ENCODE measurements at places on chromosomes 1 and 21.
A peak's percentile ranks its signal among the peaks of the same experiment; 100 is the strongest.

- peak; percentile 74 for DNase-seq
These were observed 513 bp downstream of the MGST3 start for GRCh38 chr1:165631342-165632151.

DNA sequence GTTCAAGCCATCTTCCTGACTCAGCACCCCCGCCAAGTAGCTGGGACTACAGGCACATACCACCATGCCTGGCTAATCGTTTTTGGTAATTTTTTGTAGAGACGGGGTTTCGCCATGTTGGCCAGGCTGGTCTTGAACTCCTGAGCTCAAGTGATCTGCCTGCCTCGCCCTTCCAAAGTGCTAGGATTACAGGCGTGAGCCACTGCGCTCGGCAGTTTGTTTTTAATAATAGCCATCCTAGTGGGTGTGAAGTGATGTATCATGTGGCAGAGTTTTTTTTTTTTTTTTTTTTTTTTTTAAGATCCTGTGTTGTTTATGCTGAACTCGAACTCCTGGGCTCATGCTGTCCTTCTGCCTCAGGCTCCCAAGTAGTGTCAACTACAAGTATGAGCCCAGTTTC lies 51.8 kb downstream of the SPEN start:
- no peak for DNase-seq

DNA sequence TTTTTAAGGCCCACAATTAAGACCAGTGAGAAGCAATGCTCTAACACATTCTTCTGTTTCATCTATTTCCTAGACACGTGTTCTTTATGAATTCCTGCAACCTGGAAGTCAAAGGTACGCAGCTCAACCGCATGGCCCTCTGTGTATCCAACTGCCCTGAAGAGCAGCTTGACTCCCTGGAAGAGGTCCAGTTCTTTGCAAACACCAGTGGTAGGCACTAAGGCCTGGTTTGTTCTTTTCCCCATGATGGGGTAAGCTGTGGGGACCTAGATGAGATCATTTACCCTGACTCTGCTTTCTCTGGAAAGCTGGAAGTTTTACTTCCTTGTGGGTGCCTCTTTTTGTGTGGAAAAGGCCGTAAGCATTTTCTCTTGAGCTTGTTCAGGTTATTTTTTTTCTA lies 7.3 kb downstream of the SLC44A3 start:
- no peak for DNase-seq

- no peak for DNase-seq
These were observed 77.5 kb upstream of the ACTRT2 start for GRCh38 chr1:2943686-2944260.

GRCh38 chr1:215786997-215787396 lies 219.9 kb downstream of the KCTD3 start:
- no peak for DNase-seq

GRCh38 chr1:206897175-206897574 lies at the start of gene IL24:
Gene IL24 (plus strand): TSS chr1:206897443. CDS start chr1:206897833, 390 bp downstream.
- DNase-seq = peak; percentile 79

DNA sequence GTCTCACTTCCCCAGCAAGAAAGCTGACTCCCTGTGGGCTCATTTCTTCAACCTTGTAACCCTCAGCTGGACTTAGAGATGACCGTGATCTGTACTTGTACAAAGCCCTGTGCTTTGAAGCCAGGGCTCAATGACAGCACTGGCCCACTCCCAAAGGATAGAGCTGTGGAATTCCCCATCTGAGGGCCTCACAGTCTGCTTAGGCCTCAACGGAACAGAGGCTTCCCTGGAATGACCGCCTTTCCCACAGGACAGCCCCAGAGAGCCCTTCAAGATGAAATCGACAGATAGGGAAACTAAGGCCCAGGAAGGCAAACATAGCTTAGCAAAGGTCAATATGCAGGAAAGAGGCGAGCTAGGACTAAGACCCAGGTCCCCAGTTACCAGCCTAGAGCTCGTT lies 11.5 kb downstream of the SLC9A1 start:
- DNase-seq = no peak

- DNase-seq = no peak
These were observed 508.6 kb downstream of the RWDD3 start for GRCh38 chr1:95742591-95743089.

DNA sequence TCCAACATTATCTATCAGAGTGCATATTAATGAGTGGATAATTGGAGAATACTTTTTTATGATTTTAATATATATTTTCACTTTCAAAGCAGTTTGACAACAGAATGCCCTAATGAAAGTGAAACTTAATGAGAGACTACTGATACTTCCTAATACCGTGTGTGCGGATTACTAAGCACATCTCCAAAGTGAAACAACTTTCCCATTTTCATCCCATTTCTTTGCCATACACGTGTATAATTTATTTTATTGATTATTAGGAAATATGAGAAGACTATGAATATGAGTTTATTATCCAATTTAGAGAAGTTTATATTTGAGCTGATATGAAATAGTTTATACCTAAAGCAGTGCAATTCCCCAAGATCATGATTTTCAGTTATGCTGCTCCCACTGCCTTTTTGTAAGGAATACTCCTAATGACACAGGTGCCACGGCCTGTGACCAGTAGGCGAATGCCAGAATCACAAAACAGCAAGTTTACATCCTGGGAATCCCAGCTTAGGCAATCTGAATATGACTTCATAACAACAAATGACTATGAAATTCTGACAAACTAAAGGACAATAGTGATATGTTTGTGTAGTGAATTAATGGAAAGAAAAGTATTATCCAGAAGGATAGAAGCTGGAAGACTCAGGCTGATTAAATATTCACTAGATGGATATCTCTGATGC lies 202.9 kb downstream of the NCAM2 start:
- no peak for DNase-seq

GRCh38 chr1:198776602-198777029 lies 137.8 kb downstream of the PTPRC start:
- DNase-seq = no peak

DNA sequence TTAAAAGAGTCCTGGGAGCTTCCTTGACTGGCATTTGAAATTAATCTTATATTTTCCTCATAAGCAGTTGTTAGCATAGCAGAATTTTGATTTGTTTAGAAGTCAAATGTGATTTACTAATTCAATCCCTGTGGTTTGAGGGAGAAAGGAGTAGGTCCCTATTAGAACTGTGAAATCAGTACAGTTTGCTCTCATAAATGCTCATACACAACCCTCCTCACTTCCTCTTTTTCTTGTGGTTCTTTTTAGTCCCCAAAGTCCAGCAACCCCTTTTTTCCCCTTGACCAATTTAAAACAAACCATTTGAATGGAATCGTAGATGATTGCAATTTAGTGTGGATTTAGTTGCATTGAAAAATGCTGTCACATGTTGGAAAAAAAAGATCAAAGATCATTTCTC lies 9.2 kb upstream of the IFI44 start:
- DNase-seq = no peak

- DNase-seq = no peak
These were observed 3.1 kb downstream of the LAMB3 start for GRCh38 chr1:209648931-209649776.

- DNase-seq = no peak
These were observed 19.9 kb downstream of the IL10RB start for GRCh38 chr21:33286076-33286475.

DNA sequence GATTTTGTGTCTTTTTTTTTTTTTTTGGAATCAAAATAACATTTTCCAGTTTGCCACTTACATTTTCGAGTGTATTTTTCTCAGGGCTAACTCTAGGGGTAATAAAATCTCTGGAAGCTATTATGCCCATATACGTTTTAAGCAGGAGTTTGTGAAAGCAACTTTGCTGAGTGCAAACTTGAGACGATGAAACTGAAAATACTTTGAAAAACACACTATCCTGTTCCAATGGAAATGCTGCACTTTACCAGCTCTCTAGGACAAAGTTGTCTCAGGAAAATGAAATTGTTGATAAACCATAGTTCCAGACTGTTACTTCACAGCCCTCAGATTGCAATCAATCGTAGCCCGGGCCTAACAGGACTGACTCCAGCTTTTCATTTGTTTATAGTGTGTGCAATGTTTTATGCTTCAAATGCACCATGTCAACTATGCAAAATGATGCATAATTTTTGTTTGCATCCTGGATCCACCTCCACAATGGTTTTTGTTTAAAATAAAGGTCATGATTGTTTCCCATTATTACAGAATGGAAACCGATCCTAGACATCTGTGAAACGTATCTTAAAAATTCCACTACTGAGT lies 220.6 kb upstream of the PKN2 start:
- DNase-seq = no peak

DNA sequence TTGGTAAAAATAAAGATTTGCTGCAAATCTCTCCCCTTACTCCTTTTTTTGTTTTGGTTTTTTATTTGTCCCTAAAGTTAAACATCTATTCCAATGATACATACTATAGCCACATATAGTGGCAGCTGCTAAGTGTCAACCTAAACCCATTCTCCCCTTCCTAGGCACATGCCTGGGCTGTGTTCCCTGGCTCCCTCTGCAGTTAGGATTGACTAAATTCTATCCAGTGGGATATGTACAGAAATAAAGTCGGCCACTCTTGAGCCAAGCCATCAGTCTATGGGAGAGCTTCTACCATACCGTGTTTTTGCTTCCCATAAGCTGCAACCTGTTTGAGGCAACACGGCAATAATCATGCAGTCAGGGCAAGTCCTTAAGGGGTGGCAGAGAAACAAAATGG lies 23.6 kb downstream of the MCOLN3 start:
- no peak for DNase-seq

DNA sequence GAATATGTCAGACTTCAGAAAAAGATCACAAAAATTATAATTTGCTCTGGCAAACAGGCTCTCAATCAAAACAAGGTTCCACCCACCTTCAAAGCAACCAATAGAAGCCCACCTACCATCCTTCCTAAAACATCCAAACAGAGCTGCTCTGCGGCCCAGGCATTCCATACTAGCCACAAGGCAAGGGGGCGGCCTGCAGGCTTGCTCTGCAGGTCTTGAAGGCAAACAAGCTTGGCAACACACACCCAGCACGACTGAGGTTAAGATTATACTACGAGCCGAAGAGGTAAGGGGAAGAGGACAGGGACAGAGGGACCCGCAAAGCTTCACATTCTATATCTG lies 207.3 kb downstream of the SLC45A1 start:
- peak; percentile 66 for DNase-seq

- no peak for DNase-seq
These were observed 26.2 kb downstream of the GRHL3 start for GRCh38 chr1:24345334-24345733.

GRCh38 chr1:25890239-25891034 lies 14.9 kb upstream of the PAQR7 start:
- no peak for DNase-seq

DNA sequence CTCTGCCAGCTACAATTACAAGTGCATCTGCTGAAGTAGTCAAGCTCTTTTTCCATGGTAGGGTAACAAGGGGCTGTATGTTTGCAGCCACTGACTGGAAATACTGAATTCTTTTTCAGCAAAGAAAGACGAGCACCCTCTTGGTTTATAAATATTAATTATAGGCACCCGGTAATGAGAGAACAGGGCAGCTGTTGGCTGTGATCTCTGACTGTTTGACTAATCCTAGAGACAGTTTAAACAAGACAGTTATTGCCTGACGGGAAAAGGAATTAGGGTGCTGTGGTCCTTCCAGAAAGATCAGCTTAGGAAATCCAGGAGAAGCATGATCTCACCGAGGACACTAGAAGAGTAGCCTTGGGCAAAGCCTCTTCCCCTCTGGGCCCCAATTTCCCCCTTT lies 183.7 kb upstream of the ZC3H12A start:
- DNase-seq = no peak

DNA sequence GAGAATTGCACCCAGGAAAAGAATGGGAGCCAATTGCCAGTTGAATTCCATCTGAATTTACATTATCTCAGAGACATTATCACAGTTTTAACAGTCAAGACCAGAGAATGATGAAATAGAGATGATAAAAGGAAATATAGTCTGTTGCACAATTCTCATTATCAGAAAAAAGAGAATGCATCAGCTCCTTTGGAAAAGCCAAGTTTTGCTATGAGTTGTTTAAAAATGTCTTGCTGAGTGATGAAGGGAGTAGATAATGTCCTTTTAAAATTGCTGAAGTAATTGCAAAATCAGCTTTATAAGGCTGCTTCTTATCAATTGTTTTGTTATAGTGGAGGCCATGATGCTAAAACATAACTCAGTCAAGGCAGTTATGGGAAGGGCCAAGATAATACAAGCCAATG lies 37.9 kb upstream of the EEIG2 start:
- no peak for DNase-seq

GRCh38 chr1:65422241-65423203 lies 2.1 kb downstream of the LEPR start:
- DNase-seq = no peak

DNA sequence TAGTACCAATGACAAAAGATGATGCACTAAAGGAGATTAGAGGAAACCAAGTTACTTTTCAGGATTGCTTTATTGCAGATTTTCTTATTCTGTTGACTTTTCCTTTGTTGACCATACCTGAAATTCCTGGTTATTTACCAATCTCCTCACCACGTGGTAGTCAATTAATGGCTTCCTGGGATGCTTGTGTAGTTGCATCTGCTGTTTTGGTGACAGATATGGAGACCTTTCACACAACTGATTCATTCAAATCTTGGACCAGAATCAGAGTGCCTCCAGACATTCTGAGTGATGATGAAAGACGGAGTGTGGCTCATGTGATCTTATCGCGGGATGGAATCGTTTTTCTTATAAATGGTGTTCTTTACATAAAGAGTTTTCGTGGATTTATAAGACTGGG lies 91.3 kb downstream of the CATSPERE start:
- no peak for DNase-seq

DNA sequence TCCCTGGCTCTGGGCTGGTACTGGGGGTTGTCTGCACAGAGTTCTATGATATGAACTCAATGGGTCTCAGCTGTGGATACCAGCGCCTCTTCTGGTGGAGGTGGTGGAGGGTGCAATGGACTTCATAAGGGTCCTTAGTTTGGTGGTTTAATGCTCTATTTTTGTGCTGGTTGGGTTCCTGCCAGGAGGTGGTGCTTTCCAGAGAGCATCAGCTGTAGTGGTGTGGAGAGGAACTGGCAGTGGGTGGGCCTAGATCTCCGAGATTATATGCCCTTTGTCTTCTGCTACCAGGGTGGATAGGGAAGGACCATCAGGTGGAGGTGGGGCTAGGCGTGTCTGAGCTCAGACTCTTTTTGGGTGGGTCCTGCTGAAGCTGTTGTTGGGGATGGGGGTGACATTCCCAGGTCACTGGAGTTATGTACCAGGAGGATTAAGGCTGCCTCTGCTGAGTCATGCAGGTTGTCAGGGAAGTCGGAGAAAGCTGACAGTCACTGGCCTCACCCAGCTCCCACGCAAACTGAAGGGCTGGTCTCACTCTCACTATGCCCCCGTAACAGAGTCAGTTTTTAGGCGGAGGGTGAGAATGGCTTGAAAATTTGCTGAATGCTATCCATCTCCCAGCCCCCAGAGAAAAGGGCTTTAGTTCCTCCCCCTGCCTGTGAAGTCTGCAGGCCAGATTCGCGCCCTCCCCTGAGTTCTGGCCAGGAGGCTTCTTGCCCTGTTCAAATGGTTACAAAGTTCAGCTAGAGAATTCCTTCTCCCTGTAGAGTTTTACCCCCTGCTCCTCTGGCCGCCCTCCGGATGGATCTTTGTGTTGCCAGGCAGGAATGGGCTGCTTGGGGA lies 902.9 kb downstream of the LTN1 start:
- no peak for DNase-seq

DNA sequence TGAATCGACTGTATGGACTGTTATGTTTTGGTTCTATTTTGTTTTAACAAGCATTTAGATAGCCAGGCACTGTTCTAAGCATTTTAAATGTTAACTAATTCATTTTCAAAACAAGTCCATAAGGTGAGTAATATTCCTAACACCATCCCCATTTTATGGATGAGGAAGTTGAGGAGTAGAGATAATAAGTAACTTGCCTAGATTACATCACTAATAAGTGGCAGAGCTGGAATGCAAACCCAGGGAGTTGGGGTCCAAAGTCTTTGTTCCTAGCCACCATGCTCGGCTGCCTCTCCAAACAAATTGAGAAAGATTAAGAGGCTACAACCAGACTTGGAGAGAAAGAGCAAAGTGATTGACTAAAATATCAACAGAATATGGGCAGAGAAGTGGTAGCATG lies 12.6 kb upstream of the LEPR start:
- no peak for DNase-seq
